MV-4-11 (cell line): ENCODE measurements at places on chromosomes 3 and 15.
A peak's percentile ranks its signal among the peaks of the same experiment; 100 is the strongest.

DNA sequence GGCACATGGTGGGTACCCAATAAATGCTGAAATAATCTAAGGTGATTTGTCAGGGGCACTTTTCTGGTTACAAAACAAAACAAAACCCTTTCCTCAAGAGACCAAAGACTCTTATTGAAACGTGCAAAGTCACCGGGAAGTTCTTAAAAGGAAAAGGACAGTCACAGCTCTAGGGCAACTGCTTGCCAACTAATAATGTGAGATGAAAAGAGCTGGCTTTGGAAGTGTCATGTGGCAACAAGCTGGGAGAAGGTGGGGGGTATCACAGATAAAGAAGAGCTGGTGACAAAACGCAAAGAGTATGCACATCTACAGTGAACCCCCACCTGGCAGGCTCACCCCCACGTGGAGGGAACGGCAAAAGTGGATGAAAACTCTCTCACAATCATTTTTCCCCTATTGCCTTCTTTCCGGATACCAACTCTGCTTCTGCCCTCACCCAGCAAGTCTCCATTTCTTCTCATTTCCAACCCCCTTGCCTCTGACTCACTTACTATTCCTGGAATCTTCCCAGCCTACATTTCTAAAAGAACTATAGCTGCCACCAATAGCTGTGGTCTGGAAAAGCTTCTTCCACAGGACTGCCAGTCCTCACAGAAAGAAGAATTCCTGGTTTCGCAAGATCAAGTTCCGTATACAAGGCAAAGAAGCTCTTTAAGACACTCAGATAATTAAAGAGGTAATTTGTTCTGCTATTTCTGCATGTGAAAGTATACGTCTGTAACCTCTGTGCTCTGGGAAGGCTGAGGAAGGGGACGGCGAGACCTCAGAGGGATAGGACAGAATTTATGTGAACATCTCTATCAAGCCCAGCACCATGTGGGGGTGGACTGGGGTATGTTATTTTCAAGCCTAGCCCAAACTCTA is 21.8 kb upstream of the ANPEP start:
- peak; percentile 71 for DNase-seq

DNA sequence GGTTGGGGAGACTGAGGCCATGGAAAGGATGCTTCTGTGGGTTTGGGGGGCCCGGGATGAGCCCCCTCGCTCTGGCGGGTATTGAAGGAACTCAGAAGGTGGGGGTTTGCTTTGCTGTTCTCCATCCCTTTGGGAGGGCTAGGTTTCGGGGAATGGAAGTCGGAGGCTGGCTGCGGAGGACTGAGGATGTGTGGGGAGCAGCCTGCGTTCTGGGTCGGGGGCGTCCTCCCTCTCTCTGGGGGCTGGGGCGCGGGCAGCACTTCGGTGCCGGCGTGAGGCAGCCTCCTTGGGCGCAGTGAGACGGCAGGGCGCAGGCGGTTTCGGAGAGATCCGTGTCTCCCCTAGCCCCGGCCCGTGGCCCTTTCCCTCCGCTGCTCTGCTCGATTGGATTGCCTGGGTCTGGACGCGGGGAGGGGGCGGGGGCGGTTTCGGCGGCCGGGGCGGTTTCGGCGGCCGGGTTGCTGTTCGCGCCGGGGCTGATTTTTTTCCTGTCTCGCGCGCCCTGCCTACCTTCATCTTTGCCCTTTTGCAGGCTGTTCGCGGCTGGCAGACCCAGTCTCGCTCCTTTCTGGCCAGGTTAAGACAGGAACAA is 1.4 kb downstream of the PTPRG start:
- DNase-seq, result no peak

DNA sequence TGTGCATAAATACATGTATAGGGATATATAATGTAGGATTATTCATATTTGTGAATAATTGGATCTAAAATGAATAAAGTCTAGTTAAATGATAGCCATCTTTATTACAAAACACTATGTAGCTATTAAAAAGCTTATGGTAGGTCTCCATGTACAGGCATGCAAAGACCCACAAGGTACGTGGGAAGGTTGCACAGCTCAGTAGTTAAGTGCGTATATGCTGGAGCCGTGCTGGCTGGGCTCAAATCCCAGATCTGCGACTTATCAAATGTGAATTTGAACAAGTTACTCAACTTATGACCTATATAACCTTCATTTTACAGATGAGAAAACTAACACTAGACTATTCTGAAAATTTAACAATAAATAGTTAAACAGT is 100.6 kb downstream of the MYH15 start:
- no peak for DNase-seq

- no peak for DNase-seq
Measured at GRCh38 chr3:3355442-3355841, 176.0 kb upstream of the CRBN start.

- no peak for DNase-seq
Measured at GRCh38 chr15:70112074-70112395, 14.3 kb upstream of the TLE3 start.

GRCh38 chr3:103218146-103218545 is 783.3 kb downstream of the ZPLD1 start:
- DNase-seq, result peak; percentile 91

- no peak for DNase-seq
Measured at GRCh38 chr3:10515884-10516495, 10.6 kb upstream of the ATP2B2 start.

GRCh38 chr3:195760345-195761122 is 39.8 kb downstream of the MUC20 start:
- DNase-seq, result no peak

DNA sequence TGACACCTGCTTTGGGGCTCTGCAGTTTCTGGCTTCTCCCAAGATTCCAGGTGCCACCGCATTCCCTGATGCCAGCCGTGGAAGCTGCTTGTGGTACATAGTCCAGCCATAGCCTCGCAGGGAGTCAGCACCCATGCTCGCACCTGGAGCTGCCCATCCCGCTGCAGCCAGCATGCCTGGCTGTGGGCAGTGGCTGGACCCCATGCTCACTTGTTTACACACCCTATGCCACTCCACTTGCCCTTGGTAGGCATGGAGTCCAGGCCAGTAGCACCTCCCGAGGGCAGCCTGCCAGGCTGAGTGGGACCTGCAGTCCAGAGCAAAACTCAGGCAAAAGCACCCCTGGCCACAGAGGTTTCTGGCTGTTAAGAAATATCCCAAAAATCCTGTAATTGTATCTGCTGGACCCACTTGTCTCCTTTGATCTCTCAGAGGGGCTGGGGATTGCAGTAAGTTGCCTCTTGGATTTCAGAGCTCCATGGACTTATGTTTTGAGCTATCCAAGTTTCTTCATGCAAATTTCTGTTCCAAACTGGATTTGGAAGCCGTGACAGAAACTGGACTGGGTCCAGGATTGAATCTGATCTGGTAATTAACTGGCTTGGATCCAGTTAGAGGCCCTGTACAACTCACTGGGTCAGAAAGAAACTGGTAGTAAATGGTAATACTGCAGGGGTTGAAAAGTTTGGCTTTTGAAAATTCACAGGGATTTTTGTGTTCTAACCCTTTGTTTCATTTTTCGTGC is 149.3 kb downstream of the FMN1 start:
- no peak for DNase-seq

DNA sequence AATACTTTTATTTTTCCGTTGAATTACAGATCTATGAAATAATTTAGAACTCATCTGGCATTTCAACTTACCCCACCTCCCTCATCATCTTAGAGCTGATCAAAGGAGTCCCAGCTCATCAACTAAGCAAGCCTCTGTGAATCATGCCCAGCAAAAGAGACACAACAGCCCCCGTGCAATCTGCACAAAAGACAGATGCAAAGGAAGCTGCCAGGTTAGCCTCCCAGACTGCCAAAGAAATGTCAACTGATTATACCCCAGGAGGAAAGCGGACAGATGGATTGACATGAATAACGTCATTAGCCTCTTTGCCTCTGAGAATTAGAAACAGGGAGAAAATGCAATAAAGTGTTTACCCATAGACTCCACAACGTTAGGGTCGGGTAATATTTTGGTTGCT is 75.0 kb downstream of the GABRB3 start:
- no peak for DNase-seq

DNA sequence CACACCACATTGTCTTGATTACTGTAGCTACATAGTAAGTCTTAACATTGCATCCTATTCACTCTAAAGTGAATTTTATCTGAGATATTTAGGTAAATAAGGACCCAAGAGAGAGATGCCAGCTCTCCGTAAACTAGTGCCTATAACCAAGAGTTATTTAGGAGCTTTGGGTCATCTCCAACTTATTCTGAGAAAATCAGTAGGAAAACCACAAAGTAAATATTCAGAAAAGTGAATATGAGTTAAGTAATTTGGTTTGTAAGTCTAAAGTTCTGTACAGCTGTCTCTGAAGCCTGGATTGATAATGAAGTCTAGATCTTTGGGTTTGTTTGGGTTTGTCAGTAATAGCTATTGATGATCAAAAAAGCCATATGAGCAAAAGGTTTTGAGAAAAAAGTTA is 120.0 kb downstream of the FNDC3B start:
- DNase-seq, result no peak

DNA sequence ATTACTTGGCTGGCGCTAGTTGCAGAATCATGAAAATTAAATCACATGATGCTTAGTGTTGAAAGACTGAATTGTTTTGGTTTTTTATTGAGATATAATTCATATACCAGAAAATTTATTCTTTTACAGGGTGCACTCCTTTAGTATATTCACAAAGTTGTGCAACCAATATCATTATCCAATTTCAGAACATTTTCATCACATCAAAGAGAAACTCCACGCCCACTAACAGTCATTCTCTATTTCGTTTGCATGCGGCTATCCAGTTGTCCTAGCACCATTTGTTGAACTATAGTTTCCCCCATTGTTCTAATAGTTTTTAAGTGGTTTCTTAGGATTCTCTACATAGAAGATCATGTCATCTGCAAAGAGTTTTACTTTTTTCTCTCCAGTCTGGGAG is 3.7 kb downstream of the EHD4 start:
- DNase-seq, result peak; percentile 10

- DNase-seq, result no peak
Measured at GRCh38 chr15:98120561-98120960, 160.1 kb downstream of the ARRDC4 start.

DNA sequence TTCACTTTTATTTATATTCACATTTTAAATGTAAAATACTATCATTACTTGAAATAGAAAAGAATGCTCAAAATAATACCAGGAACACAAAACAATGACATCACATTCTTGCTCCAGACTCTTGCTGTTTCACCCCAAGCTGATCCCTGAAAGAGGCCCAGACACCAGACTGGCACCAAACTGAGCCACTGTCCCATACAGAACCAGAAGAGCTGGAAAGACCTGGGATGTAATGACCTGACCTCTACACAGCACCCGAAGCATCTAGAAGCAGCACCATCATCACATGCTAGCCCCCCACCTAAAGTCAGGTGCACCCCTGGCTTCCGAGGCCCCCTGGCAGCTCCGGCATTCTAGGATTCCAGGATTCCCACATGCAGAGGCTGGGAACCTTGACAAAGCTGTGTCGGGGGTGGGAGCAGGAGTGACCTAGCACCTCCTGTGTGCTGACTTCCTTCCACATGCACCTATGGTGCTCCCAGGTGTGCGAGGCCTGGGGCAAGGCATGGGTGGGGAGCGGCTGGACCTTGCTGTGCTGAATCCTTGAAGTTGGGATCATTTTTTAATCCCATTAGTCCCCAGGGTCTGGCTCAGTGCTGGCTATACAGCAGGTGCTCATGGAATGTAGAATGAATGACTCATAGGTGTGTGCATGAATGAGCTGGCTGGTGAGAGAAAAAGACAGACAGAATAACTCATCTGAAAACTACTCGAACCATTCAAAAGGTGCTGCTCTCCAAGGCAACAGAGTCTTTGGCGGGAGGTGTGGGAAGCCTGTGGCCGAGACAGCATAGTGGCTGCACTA is 144.7 kb upstream of the IQSEC1 start:
- no peak for DNase-seq

DNA sequence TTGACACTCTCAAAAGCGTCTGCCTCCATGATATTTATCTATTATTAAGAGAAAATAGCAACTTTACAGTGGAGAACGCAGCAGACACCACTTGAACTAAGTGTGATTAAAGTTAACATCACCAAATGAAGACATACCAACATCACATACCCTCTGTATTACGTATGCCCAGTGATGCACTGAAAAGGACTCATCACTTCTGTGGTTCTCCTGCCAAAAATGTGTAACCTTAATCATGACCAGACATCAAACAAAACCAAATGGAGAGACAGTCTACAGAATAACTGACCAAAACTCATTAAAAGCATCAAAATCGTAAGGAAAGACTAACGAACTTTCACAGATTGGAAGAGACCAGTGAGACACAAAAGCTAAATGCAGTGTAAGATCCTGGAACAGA is 103.2 kb downstream of the PPP2R3A start:
- no peak for DNase-seq

- no peak for DNase-seq
Measured at GRCh38 chr3:114498539-114499370, 204.9 kb downstream of the TIGIT start.

GRCh38 chr3:123405936-123406510 is 42.9 kb downstream of the ADCY5 start:
- DNase-seq, result no peak

DNA sequence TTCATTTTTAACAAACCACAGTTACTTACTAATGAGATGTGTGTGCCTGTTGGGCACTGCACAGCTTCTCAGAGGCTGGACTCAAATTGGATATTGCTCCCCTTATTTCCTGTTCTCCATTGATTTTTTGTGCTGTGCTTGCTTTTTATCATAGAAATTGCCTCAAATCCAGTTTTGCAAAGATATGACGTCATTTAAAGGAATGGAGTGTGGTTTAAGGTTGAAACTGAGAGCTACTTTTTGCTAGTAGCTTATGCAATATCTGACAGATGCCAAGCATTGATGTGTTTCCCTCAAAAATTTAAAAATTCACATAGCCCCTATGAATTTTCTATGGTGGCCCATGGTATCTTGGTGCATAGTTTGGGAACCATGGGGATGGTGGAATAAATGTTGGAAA is 67.7 kb upstream of the ROPN1 start:
- peak; percentile 44 for DNase-seq

- no peak for DNase-seq
Measured at GRCh38 chr3:67995206-67995605, 340.8 kb upstream of the SUCLG2 start.

DNA sequence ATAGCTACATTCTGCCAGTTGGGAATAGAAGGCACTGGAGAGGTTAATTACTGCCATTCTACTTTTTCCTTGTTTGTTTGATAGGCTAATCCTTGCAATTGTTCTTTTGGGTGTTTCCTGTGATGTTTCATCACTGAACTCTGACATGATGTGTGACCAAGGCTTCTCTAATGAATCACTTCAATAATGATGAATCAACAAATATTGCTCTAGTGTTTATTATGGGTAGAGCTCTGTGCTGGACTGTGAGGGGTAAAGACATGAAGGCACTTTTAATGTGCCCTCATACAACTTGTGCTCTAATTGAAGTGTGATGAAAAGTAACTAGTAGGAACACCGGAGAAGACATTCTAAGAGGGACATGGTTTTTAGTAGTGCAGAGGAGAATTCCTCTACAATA is 233.6 kb downstream of the WDR72 start:
- DNase-seq, result no peak
